B cell (primary cell): ENCODE measurements at places on chromosomes 12 and 14. TPM values are rescaled to one million over a fixed set of nuclear protein-coding genes. Genes with fewer than 3 reads are reported as not detected.

DNA sequence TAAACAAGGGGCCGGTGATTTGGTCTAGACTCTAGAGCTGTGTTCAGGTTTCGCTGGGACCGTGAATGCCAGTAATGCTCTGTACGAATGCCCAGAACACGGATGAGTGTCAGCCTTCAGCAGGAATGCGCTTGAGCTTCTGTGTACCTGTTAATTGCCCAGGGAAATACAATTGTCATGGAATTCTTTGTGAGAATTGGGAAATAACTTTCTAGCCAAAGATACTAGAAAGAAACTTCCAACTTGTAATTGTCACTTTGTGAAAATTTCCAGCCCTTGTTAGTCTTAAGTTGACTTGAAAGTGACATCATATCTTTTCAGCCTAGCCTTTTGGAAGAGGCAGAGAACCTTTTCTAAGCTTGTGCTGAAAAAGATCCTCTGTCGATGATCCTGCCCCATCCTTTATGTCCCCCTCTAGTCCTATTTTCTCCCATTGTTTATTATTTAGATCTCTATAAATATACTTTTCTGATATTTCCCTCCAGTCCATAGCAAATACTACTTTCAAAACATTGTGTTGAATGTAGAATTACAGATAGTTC, 2.7 kb downstream of the CHST11 start:
- DNase-seq = peak; percentile 32

Gene STRAP
- 44.4 and 108 TPM in 2 replicates for polyA plus RNA-seq

DNA sequence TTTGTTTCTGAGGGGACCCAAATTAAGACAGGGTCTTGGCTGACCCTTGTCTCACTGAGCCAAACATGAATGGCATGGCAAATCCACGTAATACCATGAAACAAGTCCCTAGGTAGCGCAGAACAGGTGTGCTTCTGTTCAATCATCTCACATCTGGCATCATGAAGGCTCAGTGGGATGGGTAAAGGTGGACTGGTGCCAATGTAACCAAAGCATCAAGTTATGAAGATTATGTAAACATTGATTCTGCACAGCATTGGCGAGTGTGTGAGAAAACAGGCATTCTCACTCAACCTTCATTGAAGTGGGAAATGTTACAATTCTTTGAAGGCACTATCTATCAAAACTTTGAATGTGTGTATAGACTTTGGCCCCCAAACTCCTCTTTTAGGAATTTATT, 41.9 kb downstream of the PTGER2 start:
- no peak for DNase-seq

DNA sequence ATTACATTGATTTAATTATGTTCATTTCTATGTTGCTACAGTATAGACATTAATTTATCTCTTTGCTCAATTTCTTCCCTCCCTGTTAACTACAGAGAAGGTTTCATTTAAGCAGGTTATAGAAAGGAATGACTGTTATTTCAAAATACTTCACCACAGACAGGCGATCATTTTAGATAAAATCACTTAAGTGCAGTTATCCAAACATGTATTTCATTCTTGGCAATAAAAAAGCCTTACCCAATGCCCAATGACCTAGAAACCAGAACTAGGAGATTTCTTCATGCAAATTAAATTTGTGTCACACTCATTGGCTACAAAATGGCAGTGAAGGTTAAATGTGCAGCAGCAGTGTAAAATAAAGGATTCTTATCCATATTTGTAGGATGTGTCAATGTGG, 266.4 kb downstream of the KCNH5 start:
- no peak for DNase-seq

Gene NR4A1
- polyA plus RNA-seq = 470 and 1,095 TPM in 2 replicates

GRCh38 chr14:71783786-71784185, 148.4 kb upstream of the RGS6 start:
- no peak for DNase-seq

DNA sequence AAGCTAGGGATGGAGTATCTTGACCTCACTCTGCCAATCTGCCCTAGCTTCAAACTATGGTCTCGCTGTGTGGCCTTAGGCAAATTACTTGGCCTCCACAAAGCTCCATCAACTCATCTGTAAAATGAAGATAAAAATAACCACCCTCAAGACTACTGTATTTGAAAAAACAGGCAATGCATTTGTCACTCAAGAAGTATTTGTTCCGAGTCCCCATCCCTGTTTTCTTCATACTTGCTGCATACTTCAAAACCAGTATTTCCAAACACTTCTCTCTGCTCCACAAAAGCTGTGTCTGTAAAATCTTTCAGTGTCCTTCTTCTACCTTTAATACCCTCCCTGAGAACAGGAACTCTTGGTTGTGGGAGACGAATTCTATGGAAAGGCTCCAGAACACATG, 47.9 kb downstream of the GTF2A1 start:
- no peak for DNase-seq

Gene LRRIQ1
- not detected in 2 replicates for polyA plus RNA-seq

DNA sequence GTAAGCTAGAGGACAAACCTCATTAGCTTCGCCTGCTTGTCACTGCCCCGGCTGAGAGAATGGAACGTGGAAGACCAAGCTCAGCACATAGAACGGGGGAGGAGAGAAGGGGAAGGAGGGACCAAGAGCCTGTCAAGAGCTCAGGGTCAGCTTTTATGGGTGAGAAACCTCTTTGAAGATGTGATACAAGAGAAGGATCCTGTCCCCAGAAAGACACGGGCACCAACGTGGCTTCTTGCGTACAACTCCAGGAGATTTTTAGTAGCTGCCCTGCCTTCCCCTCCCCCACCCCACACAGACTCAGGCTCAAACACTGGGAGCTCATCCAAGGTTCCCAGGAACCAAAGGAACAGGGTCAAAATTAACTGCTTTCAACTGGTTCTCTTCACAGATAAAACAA, 34.7 kb downstream of the APPL2 start:
- DNase-seq = no peak

DNA sequence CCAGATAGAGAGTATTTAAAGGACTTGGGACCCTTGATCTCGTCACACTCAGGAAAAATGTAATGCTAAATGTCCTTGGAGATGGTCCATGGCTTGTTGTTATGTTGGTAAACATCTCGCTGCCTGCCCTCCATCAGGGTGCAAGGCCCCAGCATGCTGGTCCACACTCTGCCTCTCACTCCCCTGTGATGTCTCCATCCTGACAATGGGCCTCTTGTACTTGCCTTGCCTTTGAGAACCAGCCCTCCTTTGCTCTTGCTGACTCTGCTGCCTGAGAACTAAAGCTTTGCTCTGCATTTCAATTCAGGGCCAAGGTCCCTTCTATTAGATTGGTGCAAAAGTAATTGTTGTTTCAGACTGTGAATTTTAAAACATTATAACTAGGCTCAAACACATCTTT, 131.0 kb upstream of the LMNTD1 start:
- no peak for DNase-seq

DNA sequence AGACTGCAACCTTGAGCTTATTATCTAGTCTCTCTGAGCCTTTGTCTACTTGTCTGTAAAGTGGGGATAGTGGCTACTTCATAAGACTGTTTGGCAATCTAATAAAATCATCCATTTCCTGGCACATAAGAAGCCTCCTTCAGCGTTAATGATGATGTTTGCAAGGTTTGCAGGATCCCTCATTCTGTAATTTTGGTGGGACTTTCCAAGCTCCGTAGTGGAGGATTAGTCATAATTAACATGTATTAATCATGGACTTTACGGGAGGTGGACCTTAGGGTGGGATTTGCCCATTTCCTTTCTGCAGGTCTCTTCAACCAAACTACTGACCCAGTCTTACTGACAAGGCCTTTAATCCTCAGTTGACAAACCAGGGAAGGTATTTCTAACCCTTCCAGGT, 66.2 kb downstream of the NTF3 start:
- no peak for DNase-seq

Gene CLEC4C
- polyA plus RNA-seq = 0.63 and 1.4 TPM in 2 replicates

- DNase-seq = peak; percentile 53
Measured at GRCh38 chr12:6627616-6628015, 8.1 kb downstream of the LPAR5 start.

Gene ZNF705A
- polyA plus RNA-seq = not detected in 2 replicates

GRCh38 chr12:124514145-124514995, 53.0 kb downstream of the NCOR2 start:
- DNase-seq = no peak

- no peak for DNase-seq
Measured at GRCh38 chr14:63186453-63186852, 17.8 kb upstream of the RHOJ start.

Gene DDX51
- 60.8 and 71.4 TPM in 2 replicates for polyA plus RNA-seq

- DNase-seq = no peak
Measured at GRCh38 chr12:116458492-116458891, 100.7 kb upstream of the MAP1LC3B2 start.

DNA sequence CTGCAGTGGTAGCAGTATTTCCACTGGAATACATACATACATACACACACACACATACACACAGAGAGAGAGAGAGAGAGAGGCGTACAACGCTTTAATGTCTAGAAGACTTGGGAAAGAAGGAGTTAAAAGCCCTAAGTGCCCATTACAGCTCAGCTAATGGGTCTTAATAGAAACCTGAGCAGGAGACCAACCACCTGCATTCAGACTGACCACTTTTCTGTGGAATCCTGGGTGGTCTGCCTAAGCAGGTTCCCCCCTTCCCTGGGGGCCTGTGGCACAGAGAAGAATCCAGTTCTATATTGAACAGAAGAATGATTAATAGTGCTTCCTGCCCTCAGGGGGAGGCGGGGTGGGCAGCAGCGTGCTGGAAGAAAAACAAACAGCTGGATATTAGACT, 312.4 kb upstream of the PRKD1 start:
- no peak for DNase-seq

Gene TSHR
- polyA plus RNA-seq = 0.15 and 0.59 TPM in 2 replicates

Gene AQP6
- polyA plus RNA-seq = not detected in 2 replicates
